IMR-90 (cell line): ENCODE measurements at places on chromosomes 12 and 14. TPM values are rescaled to one million over a fixed set of nuclear protein-coding genes. Genes with fewer than 3 reads are reported as not detected.

DNA sequence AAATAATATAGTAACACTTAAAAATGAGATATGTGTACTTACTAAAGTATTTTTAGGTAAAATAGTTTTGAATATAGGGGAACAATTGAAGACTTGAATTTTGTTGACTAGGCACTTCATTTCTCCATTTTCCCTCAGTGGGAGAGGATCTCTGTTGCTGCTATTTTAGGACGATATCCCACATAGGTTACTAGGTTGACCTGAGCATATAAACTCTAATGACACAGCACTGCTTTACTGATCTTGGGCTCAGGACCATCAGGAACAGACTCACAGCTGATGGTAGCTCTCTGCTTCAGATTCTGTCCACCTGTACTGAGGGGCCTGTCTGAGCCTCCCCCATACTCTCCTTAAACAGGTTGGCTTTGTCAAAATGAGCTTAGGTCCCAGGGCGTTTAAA is 5.9 kb downstream of the NEDD1 start:
- no peak for DNase-seq

Gene TAS2R31
- 0.10 and 0.24 TPM in 2 replicates for polyA plus RNA-seq

Gene SLC6A13
- 0.10 TPM in 1 of 2 replicates, not detected in the other for polyA plus RNA-seq

DNA sequence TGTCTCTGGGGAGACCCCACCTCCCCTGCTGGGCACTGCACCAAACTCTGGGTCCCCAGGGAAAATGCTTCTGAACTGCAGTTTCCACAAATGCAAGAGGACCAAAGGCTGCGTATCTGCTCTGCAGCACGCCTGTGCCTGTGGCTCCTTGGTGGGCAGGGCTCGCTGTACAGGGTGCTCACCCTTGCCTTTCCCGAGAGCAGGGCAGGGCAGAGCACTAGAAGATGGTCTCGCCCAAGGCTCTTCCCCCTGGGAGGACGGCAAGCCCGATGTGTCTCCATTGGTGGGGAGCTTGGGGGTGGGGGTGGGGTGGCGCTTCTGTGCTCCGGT is 175.3 kb upstream of the RTL1 start:
- DNase-seq: no peak

Gene FSCB
- not detected in 2 replicates for polyA plus RNA-seq

Gene ANO2
- polyA plus RNA-seq: 0.22 TPM in 1 of 2 replicates, not detected in the other

DNA sequence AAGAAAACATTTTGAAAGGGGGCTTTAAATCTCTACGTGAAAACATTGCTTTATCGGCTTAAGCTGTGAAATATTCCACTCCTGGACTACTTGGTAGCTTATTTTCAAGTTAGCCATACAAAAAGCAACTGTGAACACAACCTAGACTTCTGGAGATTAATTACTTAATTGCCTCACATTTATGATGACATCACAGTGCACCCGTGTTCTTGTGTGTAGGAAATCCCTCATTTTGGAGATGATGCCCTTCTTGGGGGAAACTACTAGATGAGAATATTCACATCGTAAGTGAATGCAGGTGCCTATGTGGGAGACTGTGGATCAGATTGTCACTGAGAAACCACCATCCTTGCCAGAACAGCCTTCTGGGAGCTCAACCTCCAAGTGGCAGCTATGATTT is 10.5 kb upstream of the B4GALNT3 start:
- DNase-seq: no peak

Gene CREBL2
- 10.4 and 11.5 TPM in 2 replicates for polyA plus RNA-seq

GRCh38 chr14:98592611-98593170 is 679.3 kb downstream of the BCL11B start:
- DNase-seq: no peak

- DNase-seq: no peak
Measured at GRCh38 chr14:59582845-59583509, 6.4 kb upstream of the CCDC175 start.

Gene TSPAN19
- not detected in 2 replicates for polyA plus RNA-seq

- DNase-seq: no peak
Measured at GRCh38 chr12:108037960-108038359, 91.1 kb upstream of the WSCD2 start.

DNA sequence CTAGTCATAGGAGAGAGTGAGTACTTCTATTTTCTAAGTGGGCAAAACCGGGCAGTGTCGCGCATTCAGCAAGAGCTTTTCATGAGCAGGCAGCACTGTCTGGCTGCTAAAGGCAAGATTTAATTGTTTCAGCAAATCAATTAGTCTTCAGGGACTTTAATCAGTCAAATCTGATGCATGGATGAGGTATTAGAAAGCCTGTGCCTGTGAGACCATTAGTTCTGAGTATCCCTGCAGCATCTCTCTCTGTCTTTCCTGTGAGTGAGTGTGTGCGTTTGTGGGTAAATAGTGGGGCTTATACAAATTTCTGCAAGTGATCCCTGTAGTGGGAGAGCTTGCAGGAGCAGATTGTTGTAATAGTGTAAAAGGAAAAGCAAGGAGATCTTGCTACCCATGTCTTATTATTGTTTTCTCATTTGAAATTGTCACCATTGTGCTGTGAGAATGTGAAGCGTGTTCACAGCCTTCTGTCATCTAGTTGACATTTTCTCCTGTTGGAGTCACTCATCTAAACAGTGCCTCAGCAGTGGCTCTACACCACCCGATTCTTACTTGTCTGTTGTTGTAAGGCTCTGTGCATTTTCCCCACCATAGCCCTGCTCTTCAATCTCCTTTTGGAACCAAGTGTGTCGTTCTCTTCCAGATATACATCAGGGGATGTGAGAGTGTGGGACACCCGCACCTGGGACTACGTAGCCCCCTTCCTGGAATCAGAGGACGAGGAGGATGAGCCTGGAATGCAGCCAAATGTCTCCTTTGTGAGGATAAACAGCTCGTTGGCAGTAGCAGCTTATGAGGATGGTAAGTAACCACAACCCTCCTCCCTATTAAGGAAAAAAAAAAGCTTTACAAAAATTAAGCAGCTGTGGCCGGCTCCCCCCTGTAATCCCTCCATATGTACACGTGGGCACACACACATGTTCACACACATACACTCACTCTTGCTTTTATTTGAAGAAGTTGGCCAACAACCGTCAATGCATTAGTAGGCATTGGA is 53.6 kb downstream of the FBXW8 start:
- peak; percentile 7 for DNase-seq

GRCh38 chr12:90085494-90086274 is 377.0 kb upstream of the ATP2B1 start:
- DNase-seq: peak; percentile 82
